T-helper 1 cell (primary cell): ENCODE measurements at places on chromosomes 13 and 19.

GRCh38 chr13:114132419-114133121 is at the start of gene RASA3:
TSS of gene RASA3 (minus strand) at chr13:114132623. CDS start at chr13:114132489, 134 bp downstream.
- DNase-seq, result no peak

GRCh38 chr19:3224346-3225168 is at the start of gene CELF5:
TSS of gene CELF5 (plus strand) at chr19:3224661. CDS start at chr19:3224740, 79 bp downstream.
- peak; percentile 67 for DNase-seq

- no peak for DNase-seq
Measured at GRCh38 chr19:42538841-42539709, 10.8 kb upstream of the CEACAM1 start.

GRCh38 chr13:91572439-91572838 is 174.0 kb downstream of the GPC5 start:
- DNase-seq, result no peak

DNA sequence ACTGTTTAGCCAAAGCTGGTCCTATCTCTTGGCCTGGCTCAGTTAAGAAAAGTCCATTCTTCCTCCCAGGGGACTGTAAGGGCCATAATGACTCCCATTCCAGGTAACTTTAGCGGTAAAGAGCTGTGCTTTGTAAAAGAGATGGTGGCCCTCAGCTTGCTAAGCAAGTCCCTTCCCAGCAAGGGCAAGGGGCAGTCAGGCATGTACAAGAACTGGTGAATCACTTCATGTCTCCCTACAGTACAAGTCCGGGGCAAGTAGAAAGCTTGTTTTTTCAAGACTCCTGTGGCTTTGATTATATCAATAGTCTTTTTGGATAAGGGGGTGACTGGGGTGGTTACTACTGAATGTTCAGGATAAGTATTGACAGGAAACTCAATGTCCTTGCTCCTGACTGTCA is 88.9 kb downstream of the SLC25A15 start:
- no peak for DNase-seq

GRCh38 chr19:33804021-33804799 is 7.5 kb downstream of the KCTD15 start:
- DNase-seq, result no peak

GRCh38 chr19:33089010-33089409 is 8.0 kb downstream of the GPATCH1 start:
- no peak for DNase-seq

GRCh38 chr13:60075850-60076249 is 87.9 kb downstream of the DIAPH3 start:
- DNase-seq, result no peak

DNA sequence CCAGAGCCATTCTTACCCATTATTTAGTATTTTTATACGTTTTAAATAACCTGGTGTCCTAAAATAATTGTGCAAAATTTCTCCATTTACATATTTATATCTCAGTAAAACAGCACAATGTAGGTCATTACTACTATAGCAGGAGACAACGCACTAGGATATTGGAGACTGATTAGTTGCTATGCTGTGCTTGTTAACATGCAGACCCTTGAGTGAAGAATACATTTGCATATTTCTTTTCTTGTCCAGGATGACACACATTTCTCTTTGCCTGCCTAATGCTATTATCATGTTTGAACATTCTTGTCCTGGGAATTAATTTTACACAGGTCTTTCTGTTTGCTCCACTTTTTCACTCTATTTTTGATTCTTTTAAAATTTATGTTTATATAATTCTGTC is 823.8 kb upstream of the ATXN8OS start:
- DNase-seq, result no peak

DNA sequence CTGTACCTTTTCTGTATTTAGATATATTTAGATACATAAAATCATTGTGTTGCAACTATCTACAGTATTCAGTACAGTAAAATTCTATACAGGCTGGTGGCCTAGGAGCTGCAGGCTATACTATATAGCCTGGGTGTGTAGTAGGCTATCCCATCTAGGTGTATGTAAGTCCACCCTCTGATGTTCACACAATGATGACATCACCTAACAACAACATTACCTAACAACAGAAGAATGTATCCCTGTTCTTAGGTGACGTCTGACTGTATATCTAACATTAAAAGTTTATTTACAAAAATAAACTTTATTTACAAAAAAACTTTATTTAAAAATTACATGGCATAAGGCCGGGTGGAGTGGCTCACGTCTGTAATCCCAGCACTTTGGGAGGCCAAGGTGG is 28.3 kb upstream of the ZFP30 start:
- no peak for DNase-seq

DNA sequence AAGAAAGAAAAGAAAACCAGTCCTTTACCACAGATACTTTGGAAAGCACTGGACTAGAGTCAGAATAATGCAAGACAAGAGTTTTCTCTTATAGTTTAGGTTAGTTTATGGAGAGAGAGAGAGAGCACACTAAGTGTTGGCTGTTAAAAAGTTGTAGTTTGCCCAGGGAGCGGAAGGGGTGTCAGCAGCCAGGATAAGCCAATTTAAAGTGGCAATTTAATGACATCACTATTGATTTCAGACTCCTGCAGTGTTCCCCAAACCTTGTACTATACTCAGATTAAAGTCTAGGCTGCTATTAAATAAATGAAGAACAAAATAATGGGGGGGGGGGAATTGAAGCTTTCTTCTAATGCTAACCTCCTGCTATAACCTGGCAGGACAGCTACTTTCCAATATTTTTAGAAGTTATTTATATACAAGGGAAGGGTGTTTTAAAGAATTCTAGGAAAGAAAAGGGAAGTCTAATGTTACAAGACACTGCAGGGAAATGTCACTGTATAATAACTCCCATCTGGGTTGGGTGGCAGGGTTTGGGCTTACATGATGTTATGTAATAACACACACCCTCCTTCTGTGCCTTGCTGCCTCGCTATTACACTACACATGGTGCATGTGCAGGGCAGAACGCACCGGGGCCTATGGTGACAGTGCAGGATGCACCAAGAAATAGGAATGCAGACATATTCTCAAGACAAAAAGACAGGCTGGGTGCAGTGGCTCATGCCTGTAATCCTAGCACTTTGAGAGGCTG is 19.9 kb downstream of the TPT1 start:
- no peak for DNase-seq

DNA sequence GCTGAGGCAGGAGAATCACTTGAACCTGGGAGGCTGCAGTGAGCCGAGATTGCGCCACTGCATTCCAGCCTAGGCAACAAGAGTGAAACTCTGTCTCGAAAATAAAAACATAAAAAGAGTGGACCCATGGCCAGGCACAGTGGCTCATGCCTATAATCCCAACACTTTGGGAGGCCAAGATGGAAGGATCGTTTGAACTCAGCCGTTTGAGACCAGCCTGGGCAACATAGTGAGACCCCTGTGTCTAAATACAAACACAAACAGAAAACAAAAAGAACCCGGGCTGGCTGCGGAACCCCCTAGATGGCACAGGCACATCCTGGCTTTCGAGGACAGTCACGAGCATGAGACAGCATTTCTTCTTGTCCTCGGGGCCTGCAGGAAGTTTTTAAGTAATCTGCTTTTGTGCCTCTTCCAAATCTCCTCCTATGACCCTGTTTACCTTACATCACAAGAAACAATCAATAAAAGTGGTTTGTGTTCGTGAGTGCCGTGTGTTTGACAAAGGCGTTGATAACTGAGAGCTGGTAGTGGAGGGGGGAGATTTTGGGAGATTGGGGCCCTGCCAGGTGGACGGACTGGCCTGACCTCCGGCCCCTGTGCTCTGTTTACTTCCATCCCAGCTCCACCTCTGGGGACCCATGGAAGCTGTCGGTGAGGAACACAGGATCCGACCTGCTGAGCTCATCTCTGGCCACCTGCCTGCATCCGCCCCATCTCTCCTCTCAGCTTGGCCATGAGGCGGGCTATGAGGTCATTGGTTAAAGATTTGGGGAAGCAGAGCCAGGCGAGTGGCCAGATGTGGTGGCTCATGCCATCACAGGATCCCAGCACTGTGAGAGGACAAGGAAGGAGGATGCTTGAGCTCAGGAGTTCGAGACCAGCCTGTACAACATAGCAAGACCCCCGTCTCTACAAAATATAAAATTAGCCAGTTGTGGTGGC is 5.9 kb upstream of the GDF15 start:
- DNase-seq, result no peak

DNA sequence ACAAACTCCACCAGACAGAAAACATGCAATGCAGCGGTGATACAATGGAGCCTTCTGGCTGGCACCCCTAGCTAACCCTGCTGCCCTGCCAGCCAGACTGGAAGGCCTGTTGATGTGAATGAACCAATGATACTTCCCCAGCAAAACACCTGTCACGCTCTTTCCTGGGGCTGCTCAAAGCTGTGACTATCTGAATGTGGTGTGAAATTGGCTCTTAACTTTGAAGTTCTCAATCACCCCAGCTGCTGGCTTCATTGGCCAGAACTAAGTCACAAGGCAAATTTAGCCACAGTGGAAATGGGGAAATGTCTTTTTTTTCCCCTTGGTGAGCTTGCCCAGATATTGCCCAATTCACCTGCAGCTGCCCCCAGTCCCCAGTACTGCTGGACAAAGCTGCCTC is 147.3 kb downstream of the SLC7A1 start:
- DNase-seq, result no peak

GRCh38 chr13:45086484-45086883 is 33.8 kb upstream of the GTF2F2 start:
- DNase-seq, result no peak

DNA sequence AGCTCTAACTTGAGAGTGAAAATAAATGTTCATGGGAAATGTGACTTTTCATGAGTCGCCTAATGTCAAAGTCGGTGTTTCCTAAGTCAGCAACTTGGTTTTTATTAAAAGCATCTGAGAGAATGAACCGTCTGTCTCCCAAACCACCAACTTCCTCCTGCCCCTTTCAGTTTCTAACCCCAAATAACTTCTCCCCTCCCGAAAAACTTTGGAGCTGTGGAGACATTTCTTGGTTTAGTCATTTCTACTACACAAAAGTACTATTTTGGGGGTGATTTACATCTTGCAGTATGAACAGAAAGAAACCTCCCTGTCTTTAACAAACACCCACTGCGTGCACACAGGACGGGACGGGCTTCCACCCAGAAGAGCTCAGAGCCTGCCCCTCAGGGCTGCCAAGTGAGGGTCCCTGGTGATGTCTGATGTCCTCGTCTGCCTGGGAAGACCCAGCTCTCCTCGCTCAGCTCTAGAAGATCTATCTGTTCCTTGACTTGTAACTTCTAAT is 65.0 kb downstream of the RASA3 start:
- no peak for DNase-seq

DNA sequence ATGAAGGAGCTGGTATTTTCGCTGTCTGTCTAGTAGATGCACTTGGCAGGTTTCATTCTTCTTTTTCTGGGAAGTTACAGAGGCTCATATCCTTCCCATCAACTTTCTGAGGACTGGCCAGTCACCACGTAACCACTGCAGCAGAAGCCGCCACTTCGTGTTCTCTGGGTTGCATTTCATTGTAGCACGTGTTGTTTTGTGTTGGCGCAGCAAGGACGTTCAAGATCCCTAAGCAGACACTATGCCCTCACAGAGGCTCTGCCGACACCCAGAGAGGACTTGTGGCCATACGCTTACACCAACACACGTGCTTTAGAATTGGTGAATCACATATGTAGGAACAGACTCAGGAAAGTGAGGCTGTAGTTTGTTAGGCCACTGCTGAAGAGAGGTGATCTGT is 42.2 kb upstream of the TEX29 start:
- DNase-seq, result no peak

GRCh38 chr19:38839816-38840582 is 8.4 kb upstream of the ECH1 start:
- DNase-seq, result no peak

DNA sequence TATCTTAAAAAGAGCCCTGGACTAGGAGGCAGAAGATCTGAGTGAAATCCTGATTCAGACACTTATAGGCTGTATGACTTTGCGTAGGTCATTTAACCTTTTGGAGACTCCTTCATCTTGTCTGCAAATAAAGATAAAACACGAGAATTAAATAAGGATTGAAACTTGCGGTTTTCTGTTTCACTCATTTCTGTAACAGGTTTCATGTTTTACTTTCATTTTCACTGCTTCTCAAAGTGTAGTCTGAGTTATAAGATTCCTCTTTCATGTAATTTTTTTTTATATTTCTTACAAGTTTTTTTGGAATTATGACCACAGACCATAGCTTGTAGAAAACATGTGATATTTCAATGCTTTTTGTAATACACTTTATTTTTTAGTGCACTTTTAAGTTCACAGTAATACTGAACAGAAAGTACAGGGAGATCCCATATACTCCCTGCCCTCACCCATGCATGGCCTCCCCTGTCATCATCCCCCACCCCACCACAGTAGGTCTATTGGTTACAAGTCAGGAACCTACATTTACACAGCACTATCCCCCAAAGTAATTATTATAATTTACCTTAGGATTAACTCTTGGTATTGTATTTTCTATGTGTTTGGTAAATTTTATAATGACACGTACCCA is 174.6 kb downstream of the ITGBL1 start:
- DNase-seq, result no peak

DNA sequence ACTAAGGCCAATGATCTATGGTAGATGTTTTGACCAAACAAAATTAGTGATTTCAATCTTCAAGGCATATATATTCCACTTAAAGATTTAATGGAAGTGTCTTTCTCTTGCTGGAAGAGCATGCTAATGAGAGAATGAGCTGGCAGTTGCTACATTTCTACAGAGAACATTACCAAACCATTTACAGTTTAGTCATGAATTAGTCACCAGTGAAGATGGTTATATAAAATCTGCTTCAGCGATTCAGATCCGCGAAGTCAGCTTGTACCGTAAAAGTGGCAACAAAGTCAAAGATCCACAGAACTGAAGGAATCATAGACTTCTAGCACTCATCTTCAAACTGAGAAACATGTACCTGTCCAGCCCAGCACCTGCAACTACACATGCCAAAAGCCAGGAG is 156.3 kb downstream of the SLITRK5 start:
- no peak for DNase-seq

GRCh38 chr19:996051-996838 is 4.0 kb upstream of the GRIN3B start:
- peak; percentile 72 for DNase-seq
